ENCODE measurements at places on chromosomes 3 and 15. TPM values are rescaled to one million over a fixed set of nuclear protein-coding genes. Genes with fewer than 3 reads are reported as not detected.

- DNase-seq, result no peak
Observed at GRCh38 chr3:87209111-87209510, 18.0 kb upstream of the CHMP2B start.

DNA sequence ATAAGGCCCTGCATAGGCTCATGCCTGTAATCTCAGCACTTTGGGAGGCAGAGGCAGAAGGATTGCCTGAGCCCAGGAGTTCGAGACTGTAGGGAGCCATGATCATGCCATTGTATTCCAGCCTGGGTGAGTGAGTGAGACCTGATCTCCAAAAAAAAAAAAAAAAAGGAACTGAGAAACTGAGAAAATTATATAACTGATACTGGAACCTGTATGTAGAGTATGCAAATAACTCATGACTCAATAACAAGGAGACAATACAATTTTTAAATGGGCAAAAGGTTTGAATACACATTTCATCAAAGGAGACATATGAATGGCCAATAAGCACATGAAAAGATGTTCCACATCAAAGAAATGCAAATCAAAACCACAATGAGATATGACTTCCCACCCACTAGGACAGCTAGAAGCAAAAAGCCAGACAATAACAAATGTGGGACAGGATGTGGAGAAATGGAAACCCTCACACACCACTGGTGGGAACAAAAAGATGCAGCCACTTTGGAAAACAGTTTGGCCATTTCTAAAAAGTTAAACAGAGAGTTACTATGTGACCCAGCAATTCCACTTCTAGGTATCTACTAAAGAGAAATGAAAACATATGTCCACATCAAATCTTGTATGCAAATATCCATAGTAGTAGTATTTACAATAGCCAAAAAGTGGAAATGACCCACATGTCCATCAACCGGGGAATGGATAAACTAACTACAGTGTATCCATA, 70.7 kb downstream of the IQSEC1 start:
- no peak for DNase-seq

DNA sequence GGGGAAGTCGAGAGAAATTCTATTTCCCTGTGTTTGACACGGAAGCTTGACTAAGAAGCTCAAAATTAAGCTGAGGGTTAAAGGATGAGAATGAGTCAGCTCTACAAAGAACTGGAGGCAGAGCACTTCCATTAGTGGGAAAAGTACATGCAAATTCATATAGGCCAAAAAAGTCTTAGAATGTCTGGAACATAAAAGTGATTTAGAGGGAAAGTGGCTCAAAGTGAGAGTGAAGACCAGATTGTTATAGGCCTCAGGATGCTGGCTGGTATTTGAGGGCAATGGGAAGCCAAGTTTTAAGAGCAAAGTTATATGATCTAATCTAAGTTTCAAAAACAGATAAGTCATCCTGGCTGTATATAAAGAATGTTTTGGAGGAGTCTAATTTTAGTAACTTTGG, 857.3 kb downstream of the NAALADL2 start:
- no peak for DNase-seq

DNA sequence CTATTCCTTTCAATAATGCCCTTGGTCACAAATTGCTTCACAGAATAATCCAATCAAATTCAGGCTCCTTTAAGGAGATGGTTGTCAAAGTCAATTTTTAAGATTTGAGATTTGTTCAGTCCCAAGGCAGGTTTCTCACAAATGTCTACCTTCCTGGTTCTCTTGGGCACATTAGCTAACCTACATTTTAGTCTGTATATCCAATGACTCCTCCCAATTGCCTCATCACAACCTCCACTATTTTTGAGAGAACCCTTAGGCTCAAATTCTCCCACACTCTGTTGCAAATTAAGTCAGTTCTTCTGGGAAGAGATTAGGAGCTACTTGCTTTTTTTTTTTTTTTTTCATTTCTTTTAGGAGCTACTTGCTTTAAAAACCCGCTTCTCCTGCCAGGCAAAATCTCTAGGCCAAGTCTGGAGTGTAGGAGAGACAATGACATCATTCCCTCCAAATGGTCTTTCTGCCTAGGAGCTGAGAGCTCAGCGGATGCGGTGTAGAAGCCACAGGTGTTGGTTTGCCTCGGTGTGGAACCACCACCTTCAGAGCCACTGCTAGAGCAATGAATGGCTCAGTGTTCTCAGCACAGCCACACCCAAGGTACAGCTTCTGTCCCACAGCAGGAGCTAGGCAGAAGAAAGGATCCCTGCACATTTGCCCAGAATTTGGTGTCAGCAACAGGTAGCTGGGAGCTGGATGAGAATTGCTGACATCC, 10.0 kb upstream of the INO80 start:
- no peak for DNase-seq

GRCh38 chr3:161560008-161560637, 63.5 kb downstream of the OTOL1 start:
- DNase-seq, result peak; percentile 39

- no peak for DNase-seq
Observed at GRCh38 chr3:146839727-146840375, 234.7 kb upstream of the PLSCR5 start.

DNA sequence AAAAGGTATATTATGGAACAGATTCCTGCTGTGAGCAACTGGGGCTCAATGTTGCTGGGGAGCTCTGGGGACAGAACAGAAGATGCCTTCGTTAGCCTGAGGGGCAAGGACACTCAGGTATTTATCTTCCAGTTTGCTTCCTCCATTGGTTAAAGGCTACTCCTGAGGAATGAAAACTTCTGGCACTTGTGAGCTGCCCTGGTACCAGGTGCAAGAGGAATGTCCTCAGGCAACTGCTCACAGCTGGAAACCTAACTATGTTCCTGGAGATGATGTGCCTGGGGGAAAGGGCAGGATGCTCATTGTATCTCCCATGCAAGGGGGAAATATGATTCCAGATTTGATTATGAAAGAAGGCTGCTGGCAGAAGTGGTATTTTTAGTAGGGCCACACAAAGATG, 54.0 kb upstream of the BBX start:
- no peak for DNase-seq

DNA sequence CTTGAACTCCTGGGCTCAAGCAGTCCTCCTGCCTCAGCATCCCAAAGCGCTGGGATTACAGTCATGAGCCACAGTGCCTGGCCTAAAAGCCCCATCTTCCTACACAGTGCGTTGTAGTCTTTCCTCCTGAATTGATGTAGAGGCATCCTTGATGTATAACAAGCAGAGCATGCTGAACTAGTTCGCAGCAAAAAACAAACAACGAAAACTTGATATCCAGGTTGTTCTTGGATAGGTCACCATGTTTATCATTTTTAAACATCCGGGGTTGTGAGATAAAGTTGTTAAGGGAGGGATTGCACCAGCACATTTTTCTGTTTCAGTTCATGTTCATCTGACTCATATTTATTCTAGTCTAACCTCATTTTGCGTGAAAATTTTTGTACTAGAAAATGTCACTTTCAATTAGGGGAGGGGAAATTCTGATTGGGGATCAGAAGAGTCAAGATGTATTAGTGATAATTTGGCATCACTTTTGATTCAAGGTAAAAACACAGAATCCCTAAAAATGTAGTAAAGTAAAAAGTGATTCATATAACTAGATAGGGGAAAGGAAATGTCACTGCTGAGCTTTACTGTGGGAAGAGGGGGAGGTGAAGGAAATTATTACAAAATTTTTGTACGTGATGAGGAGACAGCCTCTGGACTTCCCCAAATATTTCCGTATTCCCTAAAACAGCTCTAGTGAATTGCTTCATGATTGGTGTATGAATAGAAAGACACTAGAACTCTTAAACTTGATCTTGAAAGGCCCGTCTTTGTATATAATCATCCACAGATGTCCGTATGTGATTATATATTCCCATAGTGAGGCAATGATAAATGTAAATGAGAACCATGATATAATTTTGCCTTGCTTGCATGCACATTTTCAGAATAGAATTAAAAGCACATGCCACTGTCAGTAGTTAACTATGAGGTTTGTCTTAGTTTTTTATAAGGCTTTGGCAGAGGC, 22.9 kb downstream of the RAB8B start:
- no peak for DNase-seq

- DNase-seq, result no peak
Observed at GRCh38 chr15:36254426-36254825, 325.0 kb upstream of the CDIN1 start.

DNA sequence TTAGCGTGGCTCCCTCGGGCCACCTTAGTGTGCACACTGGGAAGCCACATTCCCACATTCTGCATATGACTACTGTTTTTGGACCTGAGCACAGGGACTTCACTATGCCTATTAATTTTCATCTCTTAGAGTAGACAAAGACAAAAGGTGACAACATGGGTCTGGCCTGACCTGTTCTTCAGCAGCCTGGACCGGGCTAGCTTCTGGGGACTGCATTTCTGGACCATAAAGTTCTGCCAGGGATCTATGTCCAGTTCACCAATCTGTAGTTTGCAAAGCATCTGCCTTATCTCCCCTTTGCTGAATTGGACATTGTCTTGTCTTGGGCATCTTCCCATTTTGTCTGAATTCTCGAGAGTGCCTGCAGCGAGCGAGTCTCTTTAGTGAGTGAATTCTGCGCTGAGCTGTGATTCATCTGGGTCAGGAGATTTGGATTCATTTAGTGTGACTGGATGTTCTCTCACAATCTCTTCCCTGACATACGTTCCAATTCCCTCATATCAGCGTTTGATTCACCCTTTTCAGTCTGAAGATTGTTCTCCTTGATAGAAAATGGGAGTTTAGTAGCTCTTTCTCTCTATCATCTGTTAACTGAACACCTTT, 112.2 kb upstream of the PLXNA1 start:
- DNase-seq, result no peak

DNA sequence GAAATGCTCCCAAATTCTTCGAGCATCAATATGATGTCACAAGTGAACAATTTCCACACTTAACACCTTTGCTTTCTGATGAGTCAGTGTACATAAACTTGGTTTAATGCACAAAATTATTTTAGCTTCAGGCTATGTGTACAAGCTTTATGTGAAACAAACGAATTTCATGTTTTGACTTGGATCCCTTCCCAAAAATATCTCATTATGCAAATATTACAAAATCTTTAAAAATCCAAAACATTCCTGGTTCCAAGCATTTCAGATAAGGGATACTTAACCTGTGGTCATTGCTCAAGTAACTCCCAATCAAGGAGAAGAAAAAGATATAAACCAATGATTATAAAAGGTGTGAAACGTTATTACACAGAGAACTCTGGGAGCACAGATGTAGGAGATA, 25.2 kb downstream of the RAB5A start:
- DNase-seq, result no peak

- DNase-seq, result peak; percentile 94
Observed at GRCh38 chr3:124558991-124559845, 171.0 kb upstream of the UMPS start.

DNA sequence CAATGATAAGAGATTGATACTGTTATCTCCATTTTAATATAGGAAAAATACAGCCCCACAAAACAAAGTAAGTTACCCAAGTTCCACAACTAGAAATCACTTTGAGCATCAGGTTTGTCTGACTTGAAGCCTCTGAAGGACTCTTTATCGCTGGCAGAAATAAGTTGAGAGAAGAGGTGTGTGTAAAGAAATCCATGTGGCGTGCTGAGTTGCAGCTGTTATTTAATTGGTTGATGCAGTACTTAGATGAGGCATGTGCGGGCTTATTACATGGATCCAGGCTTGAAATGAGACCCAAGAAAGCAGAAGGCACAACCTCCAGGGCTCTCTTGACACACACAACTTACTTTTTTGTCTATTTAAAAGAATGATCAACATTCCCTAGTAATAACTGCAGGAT, 221.3 kb downstream of the PDZRN3 start:
- no peak for DNase-seq

DNA sequence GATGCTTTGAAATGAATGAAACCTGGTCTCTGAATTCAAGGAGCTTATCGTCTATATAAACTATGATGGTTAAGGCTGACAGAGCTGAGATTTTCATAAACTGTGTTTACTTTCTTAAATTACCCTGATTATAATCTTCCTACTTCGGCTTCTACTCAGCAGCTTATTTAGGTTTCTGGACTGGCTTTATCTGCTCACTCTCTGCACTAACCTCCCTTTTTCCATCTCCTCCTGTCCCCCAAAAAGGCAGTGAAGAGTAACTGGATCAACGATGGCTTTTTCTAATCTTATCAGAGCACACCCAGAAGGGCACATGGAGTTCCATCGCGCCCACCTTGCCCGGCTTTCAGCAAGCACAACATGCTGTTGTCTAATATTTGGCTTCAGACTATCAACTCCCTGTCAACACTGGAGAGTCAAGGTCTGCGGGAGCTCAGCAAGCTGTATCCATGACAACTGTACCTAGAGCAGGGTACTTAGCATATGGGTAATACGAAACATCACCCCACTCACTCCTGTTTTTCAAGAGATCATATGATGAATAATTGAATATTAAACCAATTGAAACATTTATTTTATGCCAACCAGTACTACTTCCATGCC, 417.3 kb downstream of the GABRB3 start:
- no peak for DNase-seq

GRCh38 chr3:45760878-45761711, 35.2 kb downstream of the SLC6A20 start:
- no peak for DNase-seq

DNA sequence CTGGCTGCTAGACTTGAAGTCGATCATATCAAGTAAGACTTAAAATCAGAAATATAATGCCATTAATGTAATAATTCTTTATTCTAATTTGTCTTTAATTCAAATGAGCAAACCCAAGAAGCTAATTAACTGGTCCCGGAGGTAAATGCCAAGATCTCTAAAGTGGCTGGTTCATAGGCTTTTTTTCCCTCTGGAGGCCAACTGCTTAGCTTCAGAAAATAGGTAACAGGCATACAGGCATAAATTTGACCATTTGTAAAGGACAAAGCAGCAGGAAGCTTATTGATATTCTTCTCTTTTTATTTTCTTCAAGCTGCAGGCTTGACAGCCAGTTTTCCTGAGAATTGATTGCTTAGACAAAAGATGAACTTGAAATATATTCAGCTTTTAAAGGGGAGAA, 158.6 kb upstream of the RAP2B start:
- no peak for DNase-seq

The ARL14 gene
- not detected for total RNA-seq

The CHRFAM7A gene
- total RNA-seq, result 13.2 TPM

The TFDP2 gene
- 62.5 TPM for total RNA-seq

Data from aorta (tissue), 5 donors.